GM23248 (cell line): ENCODE measurements at places on chromosomes 2 and 18. TPM values are rescaled to one million over a fixed set of nuclear protein-coding genes. Genes with fewer than 3 reads are reported as not detected.
A peak's percentile ranks its signal among the peaks of the same experiment; 100 is the strongest.

GRCh38 chr18:6712401-6712800 lies 17.1 kb upstream of the ARHGAP28 start:
- H3K36me3 ChIP-seq: no peaks in the 10 kb centered on the region
- DNase-seq: no peak
- H3K4me1 ChIP-seq: no peaks in the 10 kb centered on the region
- H3K27ac ChIP-seq: no peak overlapping the region
- no peak overlapping the region for H3K4me3 ChIP-seq

The PRLH gene
- total RNA-seq: not detected in 2 replicates

The UGT1A3 gene
- total RNA-seq: not detected in 2 replicates

The TLX2 gene
- not detected in 2 replicates for total RNA-seq

DNA sequence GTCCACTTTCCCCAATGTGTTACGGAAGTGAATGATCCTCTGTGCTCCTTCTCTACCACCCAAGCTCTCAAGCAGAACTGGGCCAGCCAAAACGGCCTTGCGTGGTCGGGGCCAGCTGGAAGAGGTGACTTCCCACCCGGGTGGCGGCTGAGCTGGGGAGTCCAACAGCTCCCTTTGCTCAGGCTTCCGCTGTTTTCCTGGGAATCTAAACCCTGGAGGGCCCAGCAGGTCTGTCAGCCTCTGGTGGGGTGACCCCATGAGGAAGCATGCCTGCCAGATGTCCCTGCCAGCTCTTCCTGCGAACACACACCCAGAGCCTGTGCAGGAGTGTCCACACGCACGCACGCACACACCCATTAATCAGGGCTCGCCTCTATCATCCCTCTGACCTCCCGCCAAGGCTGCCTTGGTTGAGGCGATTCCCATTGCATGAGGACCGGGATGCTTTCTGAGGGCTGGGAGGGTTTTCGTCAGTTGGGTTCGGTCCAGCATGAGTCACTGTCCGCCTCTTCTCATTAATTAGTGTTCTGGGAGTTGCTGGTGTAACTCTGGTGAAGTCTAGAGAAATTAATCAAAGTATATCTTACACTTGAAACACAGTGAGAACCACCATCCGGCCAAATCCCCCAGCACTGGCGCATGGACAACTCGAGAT lies 90.6 kb downstream of the TWIST2 start:
- no peaks in the 10 kb centered on the region for H3K27me3 ChIP-seq
- DNase-seq: peak; percentile 99
- peak overlapping the region; percentile 88 for H3K27ac ChIP-seq
- peaks cover 32% of the 10 kb centered on the region for H3K4me1 ChIP-seq
- H3K4me3 ChIP-seq: no peak overlapping the region

- no peak overlapping the region for H3K27ac ChIP-seq
- DNase-seq: no peak
- H3K36me3 ChIP-seq: no peaks in the 10 kb centered on the region
- no peak overlapping the region for H3K4me3 ChIP-seq
These were observed 109.1 kb upstream of the CRIM1 start for GRCh38 chr2:36246320-36246990.

- H3K4me3 ChIP-seq: no peak overlapping the region
- no peaks in the 10 kb centered on the region for H3K36me3 ChIP-seq
- peaks cover 32% of the 10 kb centered on the region for H3K4me1 ChIP-seq
- H3K27ac ChIP-seq: no peak overlapping the region
- DNase-seq: peak; percentile 29
These were observed 91.2 kb downstream of the SLC8A1 start for GRCh38 chr2:40360652-40361051.

DNA sequence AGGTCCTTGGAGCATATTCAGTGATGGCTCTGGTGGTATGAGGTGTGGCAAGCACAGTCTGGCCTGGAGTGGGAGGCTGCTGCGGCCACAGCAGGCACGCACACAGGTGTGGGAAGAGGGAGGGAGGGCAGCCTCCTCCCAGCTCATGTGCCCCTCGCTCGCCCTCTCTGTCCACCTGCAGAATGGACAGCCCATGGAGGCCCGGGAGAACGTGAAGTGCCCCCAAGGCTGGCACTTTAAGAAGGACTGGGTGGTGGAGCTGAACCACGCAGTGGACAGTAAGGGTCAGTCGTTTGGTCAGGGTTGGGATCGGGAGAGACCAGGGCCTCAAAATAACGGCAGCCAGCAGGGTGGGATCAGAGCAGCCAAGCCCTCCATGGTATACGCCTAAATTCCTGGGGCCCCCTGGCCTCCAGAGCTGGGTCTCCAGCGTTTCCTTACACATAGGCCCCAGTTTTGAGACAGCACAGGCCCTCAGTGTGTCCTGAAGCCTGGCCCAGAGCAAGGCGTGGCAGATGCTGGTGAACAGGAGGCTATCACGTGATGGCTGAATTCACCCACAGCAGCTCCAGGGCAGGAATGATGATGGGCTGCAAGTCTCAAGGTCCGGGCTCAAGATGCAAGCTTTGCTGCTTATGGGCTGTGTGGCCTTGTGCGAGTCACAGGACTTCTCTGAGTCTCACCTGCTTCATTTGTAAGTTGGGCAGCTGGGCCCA lies 47.9 kb downstream of the FER1L5 start:
- H3K4me1 ChIP-seq: no peaks in the 10 kb centered on the region
- no peaks in the 10 kb centered on the region for H3K27me3 ChIP-seq
- H3K36me3 ChIP-seq: no peaks in the 10 kb centered on the region
- no peak overlapping the region for H3K27ac ChIP-seq
- DNase-seq: no peak
- H3K4me3 ChIP-seq: no peak overlapping the region

The ZAP70 gene
- total RNA-seq: not detected in 2 replicates

GRCh38 chr2:239945751-239946561 lies 79.2 kb downstream of the NDUFA10 start:
- no peak overlapping the region for H3K4me3 ChIP-seq
- DNase-seq: no peak
- H3K27ac ChIP-seq: no peak overlapping the region
- H3K36me3 ChIP-seq: no peaks in the 10 kb centered on the region
- H3K27me3 ChIP-seq: no peaks in the 10 kb centered on the region

DNA sequence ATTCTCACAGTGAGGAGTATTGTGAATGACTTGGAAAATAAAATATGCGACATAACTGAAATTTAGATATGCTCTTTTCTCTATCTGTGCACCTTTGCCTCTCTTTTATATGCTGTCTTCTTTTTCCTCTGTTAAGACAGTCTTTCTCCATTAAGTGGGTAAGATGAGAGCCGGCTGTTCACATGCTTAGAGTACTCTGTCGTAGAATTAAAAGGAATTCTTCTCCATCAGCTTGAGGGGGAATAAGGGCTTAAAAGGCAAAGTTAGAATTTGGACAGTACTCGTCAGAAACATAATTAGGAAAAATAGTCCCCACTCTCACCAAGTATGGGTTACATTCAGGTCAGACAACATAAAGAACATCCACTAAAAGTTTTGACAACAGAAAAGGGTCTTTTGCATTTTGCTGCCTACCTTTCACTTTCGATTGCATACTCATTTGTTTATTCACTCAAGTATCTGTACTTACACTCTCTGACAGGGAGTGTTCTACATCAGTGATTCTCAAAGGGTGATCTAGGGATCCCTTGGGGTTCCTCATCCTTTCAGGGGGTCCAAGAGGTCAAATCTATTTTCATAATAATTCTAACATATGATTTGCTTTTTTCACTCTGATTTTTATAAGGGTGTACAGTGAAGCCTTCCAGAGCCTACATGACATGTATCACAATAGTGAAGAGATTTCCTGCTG lies 48.0 kb downstream of the ARHGAP15 start:
- no peaks in the 10 kb centered on the region for H3K27me3 ChIP-seq
- no peaks in the 10 kb centered on the region for H3K36me3 ChIP-seq
- H3K4me3 ChIP-seq: peak overlapping the region; percentile 38

The IL36B gene
- not detected in 2 replicates for total RNA-seq

The CD207 gene
- total RNA-seq: not detected in 2 replicates

- H3K4me3 ChIP-seq: no peak overlapping the region
- no peaks in the 10 kb centered on the region for H3K27me3 ChIP-seq
- H3K27ac ChIP-seq: peak overlapping the region; percentile 87
These were observed 39.1 kb downstream of the ROCK2 start for GRCh38 chr2:11305338-11305737.

GRCh38 chr2:152562198-152562884 lies 154.9 kb downstream of the PRPF40A start:
- H3K4me1 ChIP-seq: peaks cover 29% of the 10 kb centered on the region
- no peak overlapping the region for H3K27ac ChIP-seq
- no peaks in the 10 kb centered on the region for H3K36me3 ChIP-seq
- no peak overlapping the region for H3K4me3 ChIP-seq
- no peak for DNase-seq
- H3K27me3 ChIP-seq: no peaks in the 10 kb centered on the region

- no peaks in the 10 kb centered on the region for H3K27me3 ChIP-seq
- no peak overlapping the region for H3K4me3 ChIP-seq
- DNase-seq: peak; percentile 49
- 0 out of 2 replicates have a peak overlapping the region, but pooled peaks have one; percentile 10 for H3K27ac ChIP-seq
These were observed 157.5 kb downstream of the ZEB2 start for GRCh38 chr2:144362401-144362800.

The NGEF gene
- total RNA-seq: 0.43 TPM in 1 of 2 replicates, not detected in the other

The AGXT gene
- total RNA-seq: not detected in 2 replicates

The PTPRN gene
- total RNA-seq: 50.5 and 54.1 TPM in 2 replicates

GRCh38 chr2:80126596-80127189 lies 177.9 kb downstream of the LRRTM1 start:
- no peak overlapping the region for H3K4me3 ChIP-seq
- H3K27ac ChIP-seq: no peak overlapping the region
- DNase-seq: peak; percentile 62
- H3K36me3 ChIP-seq: no peaks in the 10 kb centered on the region
- peaks cover 3% of the 10 kb centered on the region; the same call in 1 of the 2 replicates for H3K4me1 ChIP-seq

- no peaks in the 10 kb centered on the region for H3K36me3 ChIP-seq
- H3K27me3 ChIP-seq: no peaks in the 10 kb centered on the region
- DNase-seq: no peak
These were observed 77.8 kb upstream of the EHBP1 start for GRCh38 chr2:62627667-62628066.

DNA sequence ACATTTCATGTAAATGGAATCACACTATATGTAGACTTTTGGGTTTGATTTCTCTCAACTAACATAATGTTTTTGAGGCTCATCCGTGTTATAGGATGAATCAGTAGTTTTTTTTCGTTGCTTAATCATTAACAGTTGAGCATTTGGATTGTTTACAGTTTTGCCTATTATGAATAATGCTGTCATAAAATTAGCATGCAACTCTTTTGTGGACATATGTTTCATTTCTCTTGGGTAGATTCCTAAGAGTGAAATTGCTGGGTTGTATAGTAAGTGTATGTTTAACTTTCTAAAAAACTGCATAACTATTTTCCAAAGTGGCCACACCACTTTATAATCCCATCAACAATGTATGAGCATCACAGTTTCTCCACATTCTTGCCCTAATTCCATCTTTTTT lies 7.7 kb upstream of the RHBDD1 start:
- H3K27me3 ChIP-seq: no peaks in the 10 kb centered on the region
- H3K4me1 ChIP-seq: peaks cover 16% of the 10 kb centered on the region
- no peak overlapping the region for H3K4me3 ChIP-seq
- H3K36me3 ChIP-seq: no peaks in the 10 kb centered on the region
- peak; percentile 67 for DNase-seq
- H3K27ac ChIP-seq: peak overlapping the region; percentile 4
